ENCODE measurements at places on chromosomes 7 and 10. TPM values are rescaled to one million over a fixed set of nuclear protein-coding genes. Genes with fewer than 3 reads are reported as not detected.

- H3K27me3 ChIP-seq: no peaks in the 10 kb centered on the region
- H3K4me3 ChIP-seq: no peak overlapping the region
- no peaks in the 10 kb centered on the region for H3K4me1 ChIP-seq
- H3K36me3 ChIP-seq: no peaks in the 10 kb centered on the region
- no peak for DNase-seq
Measured at GRCh38 chr10:52801947-52802346, 29.4 kb upstream of the MBL2 start.

The STEAP1B gene
- 5.6 TPM for total RNA-seq

GRCh38 chr10:3754727-3755439 is 30.1 kb downstream of the KLF6 start:
- peaks cover 3% of the 10 kb centered on the region for H3K27me3 ChIP-seq
- H3K4me3 ChIP-seq: no peak overlapping the region
- no peak for DNase-seq
- peaks cover 5% of the 10 kb centered on the region for H3K4me1 ChIP-seq
- H3K27ac ChIP-seq: no peak overlapping the region
- no peaks in the 10 kb centered on the region for H3K36me3 ChIP-seq

DNA sequence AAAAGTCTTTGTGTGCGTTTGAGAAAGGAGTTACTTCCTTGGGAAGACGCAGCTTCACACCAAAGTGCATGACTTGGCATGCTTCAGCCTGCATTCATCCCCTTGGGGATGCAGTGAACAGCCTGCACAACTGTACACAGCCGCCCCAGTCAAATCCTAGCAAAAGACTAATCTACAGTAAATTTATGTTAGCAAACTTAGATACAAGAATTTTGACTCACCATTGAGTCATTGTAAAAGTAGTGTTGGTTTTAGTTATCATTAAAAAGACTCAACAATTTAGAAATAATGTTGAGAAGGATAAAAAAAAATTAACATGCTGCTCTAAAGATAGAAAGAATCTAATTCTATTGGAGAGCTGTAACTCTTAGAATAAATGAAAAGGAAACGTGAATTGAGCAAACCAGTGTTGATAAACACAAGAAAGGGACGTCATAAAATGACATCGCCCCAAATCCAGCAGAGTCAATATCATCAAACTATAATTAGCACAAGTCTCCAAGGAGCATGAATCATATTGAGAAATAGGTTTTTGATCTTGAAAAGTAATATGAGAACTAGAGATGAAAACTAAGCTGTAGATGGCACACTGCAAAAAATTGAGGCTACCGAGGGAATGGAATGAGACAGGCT is 11.9 kb upstream of the OPTN start:
- no peak for DNase-seq
- H3K4me1 ChIP-seq: no peaks in the 10 kb centered on the region
- H3K27ac ChIP-seq: no peak overlapping the region
- peaks cover 2% of the 10 kb centered on the region for H3K27me3 ChIP-seq
- H3K4me3 ChIP-seq: no peak overlapping the region

GRCh38 chr7:15504351-15504750 is 57.5 kb downstream of the AGMO start:
- H3K27ac ChIP-seq: no peak overlapping the region
- H3K4me3 ChIP-seq: no peak overlapping the region
- no peaks in the 10 kb centered on the region for H3K36me3 ChIP-seq
- no peaks in the 10 kb centered on the region for H3K4me1 ChIP-seq
- no peaks in the 10 kb centered on the region for H3K27me3 ChIP-seq
- DNase-seq: no peak

DNA sequence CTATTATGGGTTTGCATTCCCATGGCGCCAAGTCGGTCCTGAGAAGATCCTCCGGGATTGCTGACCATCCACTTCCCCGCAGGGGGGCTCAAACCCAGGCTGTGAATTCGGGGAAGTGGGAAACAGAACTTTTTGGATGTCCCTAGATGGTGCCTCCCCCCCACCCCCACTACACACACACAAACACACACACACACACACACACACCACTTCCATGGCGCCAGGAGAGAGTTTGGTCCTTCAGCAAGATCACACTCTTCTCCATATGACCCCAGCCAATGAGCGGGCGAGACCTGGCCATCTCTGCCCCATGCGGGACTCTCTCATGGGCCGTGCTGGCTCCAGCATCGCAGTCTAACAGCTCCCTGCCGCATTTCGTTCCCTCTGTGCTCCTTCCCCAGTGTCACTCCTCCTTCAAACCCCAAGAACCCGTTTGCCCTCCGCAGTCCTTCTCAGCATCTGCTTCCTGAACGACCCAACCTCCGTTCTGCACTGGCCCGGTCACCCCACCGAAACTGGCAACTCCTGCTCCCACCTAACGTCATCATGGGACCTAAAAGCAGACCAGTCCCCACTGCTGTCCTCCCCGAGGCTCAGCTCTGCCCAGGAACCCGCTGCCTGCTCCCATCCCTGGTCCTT is 32.1 kb upstream of the TNRC18 start:
- no peaks in the 10 kb centered on the region for H3K36me3 ChIP-seq
- H3K27me3 ChIP-seq: peaks cover 14% of the 10 kb centered on the region
- peak overlapping the region; percentile 64 for H3K27ac ChIP-seq
- H3K4me1 ChIP-seq: peaks cover 17% of the 10 kb centered on the region
- DNase-seq: no peak
- no peak overlapping the region for H3K4me3 ChIP-seq
